Cardiac ventricle fibroblast (primary cell): ENCODE measurements at places on chromosomes 2 and 18. TPM values are rescaled to one million over a fixed set of nuclear protein-coding genes. Genes with fewer than 3 reads are reported as not detected.

AGXT gene
- not detected in 2 replicates for total RNA-seq

TTC32 gene
- 0.88 and 4.2 TPM in 2 replicates for total RNA-seq

QPCT gene
- total RNA-seq, result 1.9 and 4.1 TPM in 2 replicates

MAB21L4 gene
- not detected in 2 replicates for total RNA-seq

TNS1 gene
- 82.9 and 101 TPM in 2 replicates for total RNA-seq

TMEM247 gene
- not detected in 2 replicates for total RNA-seq

VAMP5 gene
- total RNA-seq, result 53.7 and 63.0 TPM in 2 replicates

IL36G gene
- not detected in 2 replicates for total RNA-seq

POTEJ gene
- total RNA-seq, result not detected in 2 replicates

CNTNAP5 gene
- not detected in 2 replicates for total RNA-seq

FAP gene
- 21.2 and 21.8 TPM in 2 replicates for total RNA-seq

DYNAP gene
- total RNA-seq, result not detected in 2 replicates

ANO7 gene
- total RNA-seq, result 0.73 and 1.00 TPM in 2 replicates

DUSP2 gene
- 3.4 and 3.7 TPM in 2 replicates for total RNA-seq

IL37 gene
- total RNA-seq, result not detected in 2 replicates

EHD3 gene
- 4.2 and 5.8 TPM in 2 replicates for total RNA-seq

FASTKD1 gene
- total RNA-seq, result 4.6 and 9.0 TPM in 2 replicates

ABCG5 gene
- total RNA-seq, result not detected in 2 replicates

ERICH2 gene
- total RNA-seq, result not detected in 2 replicates

TMEM163 gene
- total RNA-seq, result 0.06 TPM in 1 of 2 replicates, not detected in the other

EPG5 gene
- 13.6 and 19.7 TPM in 2 replicates for total RNA-seq

AQP12B gene
- not detected in 2 replicates for total RNA-seq

RNF125 gene
- total RNA-seq, result 0.75 and 1.3 TPM in 2 replicates

GCG gene
- not detected in 2 replicates for total RNA-seq

IL36A gene
- not detected in 2 replicates for total RNA-seq

CACNB4 gene
- total RNA-seq, result 0.93 and 1.4 TPM in 2 replicates

SPRED2 gene
- total RNA-seq, result 14.7 and 16.4 TPM in 2 replicates

TEX44 gene
- not detected in 2 replicates for total RNA-seq

SIX2 gene
- 130 and 146 TPM in 2 replicates for total RNA-seq
